Hepatocyte (in vitro differentiated cells): ENCODE measurements at places on chromosomes 16 and 17.

GRCh38 chr17:70120425-70120824 is 45.4 kb downstream of the KCNJ16 start:
- DNase-seq: no peak

GRCh38 chr17:1958134-1958881 is 66.8 kb downstream of the RTN4RL1 start:
- DNase-seq: no peak

- DNase-seq: no peak
Observed at GRCh38 chr17:17121162-17121561, 78.9 kb downstream of the MPRIP start.

GRCh38 chr17:12081720-12082119 is 61.0 kb downstream of the MAP2K4 start:
- no peak for DNase-seq

- DNase-seq: no peak
Observed at GRCh38 chr17:69760562-69760961, 314.5 kb upstream of the KCNJ16 start.

GRCh38 chr17:36590082-36590481 is 1.6 kb upstream of the DHRS11 start:
- no peak for DNase-seq

DNA sequence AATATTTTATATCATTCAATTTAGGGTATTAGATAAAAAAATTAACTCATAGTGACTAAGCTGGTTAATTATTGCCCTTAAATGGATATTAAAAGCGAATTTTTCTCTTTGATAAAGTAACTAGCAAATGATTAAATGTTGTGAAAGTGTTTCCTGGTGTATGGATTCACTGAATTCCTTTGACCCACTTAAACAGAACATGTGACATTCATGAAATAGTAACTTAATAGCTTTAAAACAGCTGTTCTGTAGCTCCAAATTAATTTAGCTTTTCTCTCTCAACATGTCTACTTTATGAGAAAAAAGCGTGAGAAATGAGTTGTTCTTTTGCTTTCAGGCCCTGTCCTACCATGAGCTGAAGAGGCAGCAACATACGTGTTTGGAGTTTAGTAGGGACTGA is 36.4 kb upstream of the APPBP2 start:
- no peak for DNase-seq

DNA sequence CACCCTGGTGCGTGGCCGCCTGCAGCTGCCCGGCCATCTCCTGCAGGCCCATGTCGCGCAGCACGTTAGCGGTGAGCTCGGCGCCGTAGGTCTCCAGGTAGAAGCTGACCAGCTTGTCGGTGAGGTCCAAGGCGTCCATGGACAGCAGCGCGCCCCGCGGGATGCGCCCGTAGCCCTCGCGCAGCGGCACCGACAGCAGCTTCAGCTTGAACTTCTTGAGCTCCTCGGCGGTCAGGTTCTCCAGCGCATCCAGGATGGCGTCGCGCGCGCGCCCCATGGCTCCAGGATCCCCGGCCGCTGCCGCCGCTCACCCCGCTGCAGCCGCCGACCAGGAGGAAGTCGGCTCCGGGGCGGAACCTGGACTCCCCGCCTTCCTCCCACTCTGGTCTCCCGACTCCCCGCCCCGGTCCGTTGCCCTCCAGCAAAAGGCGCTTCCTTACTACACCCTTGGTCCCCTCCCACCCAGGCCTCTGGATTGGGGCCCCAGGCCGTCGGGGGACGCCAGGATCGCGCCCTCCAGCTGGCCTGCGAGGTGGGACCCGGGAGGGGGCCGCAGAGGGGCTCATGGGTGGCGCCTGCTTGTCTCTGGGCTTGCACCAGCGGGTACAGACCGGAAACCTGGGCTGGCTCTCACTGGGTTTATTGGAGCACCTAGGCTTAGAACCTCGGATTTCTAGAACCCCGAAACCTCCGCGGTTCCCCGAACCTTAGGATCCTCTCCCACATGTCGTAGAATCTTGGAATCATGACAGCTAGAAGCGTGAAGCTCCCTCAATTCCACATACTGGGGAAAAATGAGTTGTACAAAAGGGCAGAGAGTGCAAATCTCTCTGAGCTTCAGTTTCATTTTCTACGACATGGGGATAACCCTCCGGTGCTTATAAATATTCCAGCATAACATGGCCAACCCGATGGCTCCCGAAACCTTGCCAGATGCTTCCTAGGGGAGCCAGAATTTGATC is at the start of gene PYCARD:
TSS of gene PYCARD (minus strand) at position 347 of the 962 bp plus-strand sequence. CDS start at position 277, 70 bp downstream.
- peak; percentile 58 for DNase-seq

GRCh38 chr16:9107025-9107970 is 15.9 kb downstream of the HAPSTR1 start:
- DNase-seq: no peak

- no peak for DNase-seq
Observed at GRCh38 chr17:74502861-74503260, 28.4 kb downstream of the CD300LB start.

DNA sequence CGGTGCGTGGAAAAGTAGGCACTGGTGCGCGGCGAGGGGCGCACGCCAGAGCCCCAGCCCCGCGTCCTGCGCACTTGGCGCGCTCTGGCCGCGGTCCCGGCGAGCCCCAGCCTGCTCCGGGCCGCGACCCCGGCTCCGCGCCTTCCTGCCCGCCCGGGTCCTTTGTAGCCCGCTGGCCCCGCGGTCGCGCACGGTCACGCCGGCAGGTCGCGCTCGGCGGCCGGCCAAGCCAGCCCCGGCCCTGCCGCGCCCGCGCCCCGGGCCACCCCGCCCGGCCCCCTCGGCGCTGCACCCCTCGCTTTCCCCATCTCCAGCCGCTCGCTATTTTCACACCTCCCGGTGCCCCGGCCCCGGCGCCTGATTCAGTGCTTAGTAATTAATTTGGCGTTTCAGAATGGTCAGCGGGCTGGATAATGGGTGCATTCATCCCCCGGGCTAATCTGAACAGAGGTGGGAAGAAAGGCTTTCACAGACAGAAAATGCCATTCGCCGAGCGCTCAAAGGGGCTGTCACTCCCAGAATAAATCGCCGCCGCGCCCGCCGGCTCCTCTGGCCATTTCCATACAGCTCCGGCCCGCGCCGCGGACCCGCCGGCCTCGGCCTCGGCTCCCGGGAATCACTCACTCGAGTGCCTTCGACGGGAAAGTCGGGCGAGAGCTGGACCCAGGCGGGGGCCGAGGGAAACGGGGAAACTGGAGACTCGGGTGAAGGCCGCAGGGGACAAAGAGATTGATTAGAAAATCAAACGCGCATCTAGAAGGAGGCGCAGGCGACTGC is 17.8 kb upstream of the NTN1 start:
- no peak for DNase-seq

DNA sequence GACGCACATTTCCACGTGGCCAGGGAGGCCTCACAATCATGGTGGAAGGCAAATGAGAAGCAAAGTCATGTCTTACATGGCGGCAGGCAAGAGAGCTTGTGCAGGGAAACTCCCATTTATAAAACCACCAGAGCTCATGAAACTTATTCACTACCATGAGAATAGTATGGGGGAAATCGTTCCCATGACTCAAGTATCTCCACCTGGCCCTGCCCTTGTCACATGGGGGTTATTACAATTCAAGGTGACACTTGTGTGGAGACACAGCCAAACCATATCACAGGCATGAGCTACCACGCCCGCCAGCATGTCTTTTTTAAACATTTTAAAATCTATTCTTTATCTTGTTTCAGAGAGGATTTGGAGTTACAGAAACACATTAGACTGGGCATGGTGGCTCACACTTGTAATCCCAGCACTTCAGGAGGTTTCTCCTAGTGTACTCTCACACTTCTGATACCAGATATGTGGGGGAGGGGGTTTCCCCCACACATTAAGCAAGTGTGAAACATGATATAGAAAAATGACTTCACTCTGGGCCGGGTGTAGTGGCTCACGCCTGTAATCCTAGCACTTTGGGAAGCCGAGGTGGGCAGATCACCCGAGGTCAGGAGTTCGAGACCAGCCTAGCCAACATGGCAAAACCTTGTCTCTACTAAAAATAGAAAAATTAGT is 5.6 kb upstream of the ATMIN start:
- DNase-seq: no peak

- DNase-seq: no peak
Observed at GRCh38 chr17:73840829-73841228, 196.6 kb upstream of the SDK2 start.

- DNase-seq: no peak
Observed at GRCh38 chr16:80742331-80742730, 62.1 kb downstream of the CDYL2 start.

- DNase-seq: no peak
Observed at GRCh38 chr16:50884066-50884860, 142.4 kb downstream of the CYLD start.

DNA sequence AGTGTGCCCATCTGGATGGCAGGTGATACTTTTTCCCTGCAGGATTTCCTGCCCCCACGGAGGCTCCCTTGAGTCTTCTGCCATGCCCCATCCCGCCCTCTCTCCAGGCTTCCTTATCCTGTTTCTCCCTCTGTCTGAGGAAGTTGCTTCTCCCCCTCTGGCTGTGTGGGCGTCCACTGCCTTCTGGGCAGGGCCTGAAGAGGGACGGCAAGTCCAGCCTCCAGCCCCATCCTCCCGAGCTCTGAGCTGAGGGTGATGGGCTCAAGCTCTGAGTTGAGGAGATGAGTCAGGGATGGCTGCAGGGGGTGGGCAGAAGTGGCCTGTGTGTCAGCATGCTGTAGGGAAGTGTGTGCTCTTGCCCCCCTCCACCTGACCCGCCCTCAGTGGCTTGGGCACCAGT is 14.2 kb upstream of the RAP1GAP2 start:
- no peak for DNase-seq

DNA sequence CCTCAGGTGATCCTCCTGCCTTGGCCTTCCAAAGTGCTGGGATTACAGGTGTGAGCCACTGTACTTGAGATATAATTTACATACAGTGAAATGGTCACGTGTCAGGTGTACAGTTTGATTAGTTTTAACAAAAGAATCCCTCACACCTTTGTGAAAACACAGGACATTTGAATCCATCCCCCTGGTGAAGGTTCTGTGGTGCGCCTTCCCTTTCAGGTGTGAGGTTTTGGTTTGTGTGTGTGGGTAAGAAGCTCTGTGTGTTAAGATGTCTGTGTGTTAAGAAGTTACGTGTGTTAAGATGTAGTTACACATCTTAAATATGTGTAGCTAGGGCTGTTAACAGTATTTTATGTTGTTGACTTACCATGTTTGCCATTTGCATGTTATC is 4.4 kb downstream of the SEC14L1 start:
- no peak for DNase-seq
